Daoy (cell line): ENCODE measurements at places on chromosomes 4 and X. TPM values are rescaled to one million over a fixed set of nuclear protein-coding genes. Genes with fewer than 3 reads are reported as not detected.

- DNase-seq = no peak
Observed at GRCh38 chrX:44978976-44979375, 106.0 kb downstream of the KDM6A start.

Gene LAGE3
- 50.7 and 51.3 TPM in 2 replicates for total RNA-seq

Gene CYLC1
- total RNA-seq = not detected in 2 replicates

DNA sequence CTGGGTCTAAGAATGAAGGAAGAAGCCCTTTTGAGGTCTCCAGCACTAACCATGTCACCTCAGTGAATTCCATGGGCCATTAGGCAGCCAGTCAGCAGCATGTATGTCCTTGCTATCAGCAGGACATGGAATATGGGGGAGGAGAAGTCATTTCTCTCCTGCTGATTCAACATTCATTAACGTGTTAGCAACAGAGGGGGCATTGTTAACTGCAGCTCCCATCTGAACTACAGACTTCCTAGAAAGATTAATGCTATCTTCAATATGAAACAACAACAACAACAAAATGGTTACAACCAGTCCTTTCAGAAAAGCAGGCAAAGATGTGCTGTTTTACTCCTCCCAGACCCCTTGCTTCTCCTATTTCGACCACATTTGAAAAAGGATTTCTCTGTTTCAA is 120.4 kb upstream of the SLC34A2 start:
- peak; percentile 17 for DNase-seq

Gene ART3
- total RNA-seq = not detected in 2 replicates

Gene FGFBP1
- total RNA-seq = 0.39 and 0.86 TPM in 2 replicates

GRCh38 chrX:77162777-77163176 is 284.4 kb upstream of the FGF16 start:
- DNase-seq = no peak

Gene ARHGEF38
- not detected in 2 replicates for total RNA-seq

Gene ABCG2
- 3.1 and 3.9 TPM in 2 replicates for total RNA-seq

- peak; percentile 6 for DNase-seq
Observed at GRCh38 chr4:74056114-74056857, 17.8 kb upstream of the CXCL3 start.

DNA sequence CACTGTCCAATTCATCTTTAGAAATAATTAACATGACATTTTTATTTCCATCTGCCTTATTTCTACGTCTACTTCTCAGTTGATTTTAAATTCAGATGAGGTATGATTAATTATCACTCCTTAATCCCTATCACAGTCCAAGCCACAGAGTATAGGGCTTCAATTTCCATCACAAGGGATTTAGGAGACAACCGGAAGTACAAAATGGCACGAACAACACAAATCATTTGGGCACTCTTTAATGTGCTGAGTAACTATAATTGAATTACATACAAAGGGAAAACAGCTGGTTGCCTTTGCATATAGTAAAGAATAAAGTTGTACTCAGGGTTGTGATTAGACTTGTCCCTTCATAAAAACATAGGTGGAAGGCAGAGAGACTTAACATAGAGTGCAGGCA is 290.4 kb upstream of the MAGEB16 start:
- no peak for DNase-seq

GRCh38 chr4:46927201-46927600 is 18.2 kb upstream of the COX7B2 start:
- no peak for DNase-seq

DNA sequence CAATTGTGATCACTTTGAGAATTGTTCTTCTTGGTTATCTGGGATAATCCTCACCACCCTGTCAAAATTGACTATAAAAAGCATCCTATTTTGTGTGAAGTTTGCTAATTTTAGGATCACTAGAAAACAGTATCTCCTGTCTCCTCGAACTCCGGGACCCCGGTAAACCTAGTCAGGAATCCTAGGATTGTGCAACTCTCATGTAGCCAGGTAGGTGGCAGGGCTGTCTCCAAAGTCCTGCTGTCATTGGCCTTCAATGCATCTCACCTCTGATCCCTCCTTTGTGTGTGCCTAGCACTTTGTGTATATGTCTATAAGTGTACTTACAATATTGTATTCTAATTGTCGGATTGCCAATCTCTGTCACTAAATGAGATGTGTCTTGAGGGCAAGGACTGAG is 1564.8 kb downstream of the RPA4 start:
- no peak for DNase-seq

GRCh38 chr4:55336138-55337034 is 9.7 kb upstream of the SRD5A3 start:
- no peak for DNase-seq

Gene ARHGAP36
- 0.42 TPM in 1 of 2 replicates, not detected in the other for total RNA-seq

- no peak for DNase-seq
Observed at GRCh38 chr4:182010876-182011275, 232.3 kb upstream of the TENM3 start.

DNA sequence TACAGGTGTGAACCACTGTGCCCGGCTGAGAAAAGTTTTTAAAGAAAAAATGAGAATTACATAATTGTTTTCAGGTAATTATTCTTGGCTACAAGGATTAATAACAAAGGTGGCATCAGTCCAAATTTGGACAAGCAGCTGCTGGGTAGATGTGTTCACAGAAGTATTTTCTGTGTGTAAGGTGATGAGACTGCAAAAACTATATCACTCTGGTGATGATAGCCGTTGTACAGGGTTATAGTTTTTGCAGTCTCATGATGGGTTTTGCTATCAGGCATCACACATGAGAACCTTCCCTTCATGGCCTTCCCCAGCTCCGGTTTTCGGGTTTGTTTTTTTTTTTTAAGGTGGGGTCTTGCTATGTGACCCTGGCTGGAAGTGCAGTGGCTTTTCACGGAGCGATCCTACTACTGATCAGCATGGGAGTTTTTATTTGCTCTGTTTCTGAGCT is 5.1 kb upstream of the SLC10A3 start:
- DNase-seq = no peak

- no peak for DNase-seq
Observed at GRCh38 chr4:101981756-101982155, 191.2 kb downstream of the BANK1 start.

DNA sequence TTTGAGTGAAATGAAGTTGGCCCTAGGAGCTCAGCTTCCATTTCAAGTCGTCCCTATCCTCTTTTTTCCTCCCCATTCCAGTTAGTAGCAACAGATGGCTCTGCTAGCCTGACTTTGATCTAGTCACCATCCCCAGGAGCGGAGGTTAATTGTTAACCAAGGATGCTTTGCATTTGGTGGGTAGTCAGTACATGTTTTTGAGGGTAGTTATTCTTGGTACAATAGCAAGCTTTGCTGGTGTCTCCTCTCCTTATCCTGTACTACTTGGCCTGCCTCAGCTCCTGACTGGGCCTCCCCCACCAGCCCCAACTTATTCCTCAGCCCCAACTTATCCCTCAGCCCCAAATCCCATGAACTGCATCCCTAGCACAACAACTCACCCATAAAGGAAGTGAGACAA is 14.8 kb upstream of the RTL5 start:
- no peak for DNase-seq

DNA sequence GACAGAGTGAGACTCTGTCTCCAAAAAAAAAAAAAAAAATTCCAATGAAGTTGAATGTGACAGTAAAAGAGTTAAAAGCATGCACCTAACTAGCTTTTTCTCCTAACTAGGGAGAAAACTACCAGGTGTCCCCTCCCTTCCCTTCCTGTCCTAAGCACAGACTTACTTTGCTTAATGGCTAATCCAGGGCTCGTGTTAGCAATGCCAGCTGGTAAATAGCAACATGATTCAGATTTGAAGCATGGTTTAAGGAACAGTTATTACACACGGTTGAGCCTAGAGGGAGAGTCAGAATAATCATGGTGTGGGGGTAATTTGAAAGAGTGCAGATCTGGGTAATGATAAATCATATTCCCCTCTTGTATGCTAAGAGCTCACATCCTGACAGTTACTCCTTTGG is 338.3 kb downstream of the STIM2 start:
- no peak for DNase-seq

Gene PNCK
- not detected in 2 replicates for total RNA-seq

DNA sequence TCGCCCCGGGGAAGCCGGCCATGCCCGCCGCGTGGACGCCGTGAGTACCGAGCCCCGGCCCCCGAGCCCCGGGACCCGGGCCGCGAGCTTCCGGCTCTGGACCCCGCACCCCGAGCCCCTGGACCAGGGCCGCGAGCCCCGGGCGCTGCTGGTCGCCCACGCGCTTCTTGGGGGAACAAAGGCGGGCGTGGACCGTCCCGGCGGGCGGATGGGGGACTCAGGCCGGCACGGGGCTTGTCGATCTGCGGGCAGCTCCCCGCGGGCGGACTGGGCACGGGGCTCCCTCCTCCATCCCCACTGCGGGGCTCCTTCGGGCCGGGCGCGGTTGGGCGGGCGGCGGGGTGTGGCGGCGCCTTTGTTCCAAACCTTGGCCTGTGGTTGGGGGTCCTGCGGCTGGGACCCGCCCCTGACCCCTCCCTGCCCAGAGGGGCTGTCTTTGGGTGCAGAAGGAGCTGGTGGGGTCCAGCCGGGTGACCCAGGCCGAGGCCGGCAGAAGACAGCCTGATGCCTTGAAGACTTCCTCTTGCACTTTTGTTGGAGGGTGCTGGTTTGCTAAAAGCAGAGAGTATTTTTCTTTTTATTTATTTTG is 25.2 kb upstream of the ADD1 start:
- DNase-seq = no peak

DNA sequence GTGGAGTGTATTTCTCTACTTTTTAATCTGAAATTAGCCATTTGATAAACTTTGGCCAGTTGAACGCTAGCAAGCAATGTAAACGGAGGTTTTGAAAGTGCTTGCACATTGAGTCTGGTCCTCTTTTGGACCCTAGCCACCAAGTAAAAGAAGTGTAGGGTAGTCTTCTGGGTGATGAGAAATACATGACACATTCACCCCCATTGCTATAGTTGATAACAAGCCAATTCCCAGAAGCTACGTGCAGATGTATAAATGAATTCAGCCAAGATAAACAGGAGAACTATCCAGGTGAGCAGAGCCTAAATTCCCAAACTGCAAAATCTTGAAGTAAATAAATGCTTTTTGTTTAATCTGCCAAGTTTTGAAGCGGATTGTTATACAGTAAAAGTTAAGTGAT is 965.4 kb upstream of the GRIA3 start:
- DNase-seq = no peak

DNA sequence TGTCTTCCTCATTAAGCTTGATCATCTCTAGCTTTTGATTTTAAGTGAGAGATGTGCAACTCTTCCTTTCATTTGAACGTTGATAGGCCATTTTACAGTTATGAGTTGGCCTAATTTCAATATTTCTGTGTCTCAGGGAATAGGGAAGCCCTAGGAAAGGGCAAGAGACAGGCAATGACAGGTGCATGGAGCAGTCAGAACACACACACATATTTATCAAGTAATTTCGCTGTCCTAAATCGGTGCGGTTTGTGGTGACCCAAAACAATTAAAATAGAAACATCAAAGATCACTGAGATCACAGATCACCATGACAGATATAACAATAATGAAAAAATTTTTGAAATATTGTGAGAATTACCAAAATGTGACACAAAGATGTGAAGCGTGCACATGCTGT is 87.7 kb upstream of the LSM6 start:
- no peak for DNase-seq

Gene CXCL1
- total RNA-seq = 16.7 and 21.4 TPM in 2 replicates

DNA sequence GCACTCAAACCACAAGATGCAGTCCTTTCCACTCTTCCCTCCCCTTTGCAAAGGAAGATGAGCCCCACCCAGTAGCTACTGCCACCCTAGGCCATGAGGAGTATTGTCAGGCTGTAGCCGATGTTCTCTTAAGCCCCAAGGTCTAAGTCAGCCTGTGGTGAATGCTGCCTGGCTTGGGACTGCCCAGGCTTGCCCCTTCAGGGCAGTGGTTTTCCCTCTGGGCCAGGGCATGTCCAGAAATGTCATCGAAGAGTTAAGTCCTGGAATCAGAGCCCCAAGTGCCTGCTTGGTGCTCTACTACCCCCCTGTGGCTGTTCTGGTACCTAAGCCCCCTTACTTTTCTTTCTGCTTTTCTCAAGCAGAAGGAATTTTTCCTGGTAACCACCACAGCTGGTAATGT is 11.8 kb upstream of the PGK1 start:
- peak; percentile 3 for DNase-seq

- DNase-seq = no peak
Observed at GRCh38 chr4:90824266-90825150, 697.3 kb downstream of the CCSER1 start.

GRCh38 chrX:54819201-54819600 is 11.7 kb downstream of the MAGED2 start:
- no peak for DNase-seq

- no peak for DNase-seq
Observed at GRCh38 chrX:71227370-71228062, 4.5 kb downstream of the GJB1 start.

- DNase-seq = peak; percentile 69
Observed at GRCh38 chrX:150482537-150483206, 85.7 kb upstream of the MTM1 start.

- no peak for DNase-seq
Observed at GRCh38 chrX:50458483-50458882, 12.1 kb downstream of the DGKK start.

- DNase-seq = no peak
Observed at GRCh38 chr4:128663325-128663724, 146.2 kb upstream of the JADE1 start.
